Substantia nigra (tissue), 51 donors: ENCODE measurements at places on chromosomes 16 and 17.

DNA sequence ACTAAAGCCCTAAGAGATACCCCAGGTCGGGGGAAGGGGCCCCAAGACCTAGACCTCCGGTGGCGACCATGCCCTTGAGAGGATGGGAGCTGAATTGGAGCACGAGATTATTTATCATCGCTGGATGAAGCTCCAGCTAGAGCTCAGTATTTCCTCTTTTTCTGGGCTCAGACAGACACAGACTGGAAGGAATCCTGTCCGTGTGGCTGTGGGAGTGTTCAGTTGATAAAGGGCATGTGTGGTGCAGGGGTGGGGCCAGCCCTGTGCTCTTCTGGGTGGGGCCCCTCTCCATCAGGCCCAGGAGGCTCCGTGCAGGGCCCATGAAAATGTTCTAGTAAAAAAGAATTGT is 6.3 kb upstream of the CBX4 start:
- DNase-seq, result no peak

- DNase-seq, result no peak
These were observed 7.3 kb downstream of the ADGRG5 start for GRCh38 chr16:57549730-57550129.

- DNase-seq, result no peak
These were observed 3.2 kb downstream of the FAHD1 start for GRCh38 chr16:1830213-1830612.

DNA sequence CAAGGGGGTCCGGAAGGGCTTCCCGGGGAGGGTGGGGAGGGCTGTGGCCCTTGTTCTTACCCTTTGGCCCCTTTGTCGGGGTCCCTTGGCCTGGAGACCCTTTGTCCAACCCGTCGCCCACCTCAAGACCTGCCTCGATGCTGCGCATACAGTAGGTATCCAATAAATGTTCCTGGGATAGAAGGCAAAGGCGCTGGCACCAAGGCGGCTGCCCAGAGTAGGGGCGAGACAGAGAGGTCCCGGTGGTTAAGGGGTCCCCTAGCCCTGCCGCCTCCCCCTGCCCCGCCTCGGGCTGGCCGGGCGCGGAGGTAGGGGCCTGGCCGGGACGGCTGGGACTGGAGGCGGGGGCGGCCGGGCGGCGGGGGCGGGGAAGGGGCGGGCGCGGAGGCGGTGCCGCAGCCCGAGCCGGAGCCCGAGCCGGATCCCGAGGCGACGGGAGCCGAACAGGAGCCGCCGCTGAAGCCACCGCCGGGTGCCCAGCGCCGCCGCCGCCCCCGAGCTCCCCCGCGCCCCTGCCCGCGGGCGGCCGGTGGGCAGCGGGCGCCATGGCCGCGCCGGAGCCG is at the start of gene NHERF2:
TSS of gene NHERF2 (plus strand) at position 442 of the 563 bp plus-strand sequence. CDS start at position 546, 104 bp downstream.
- DNase-seq, result no peak

- DNase-seq, result no peak
These were observed 7.5 kb downstream of the CFAP97D1 start for GRCh38 chr17:43787728-43788127.

GRCh38 chr17:50499721-50500120 is 8.5 kb upstream of the MYCBPAP start:
- no peak for DNase-seq

- no peak for DNase-seq
These were observed 14.0 kb downstream of the ATP5PD start for GRCh38 chr17:75032720-75033280.

DNA sequence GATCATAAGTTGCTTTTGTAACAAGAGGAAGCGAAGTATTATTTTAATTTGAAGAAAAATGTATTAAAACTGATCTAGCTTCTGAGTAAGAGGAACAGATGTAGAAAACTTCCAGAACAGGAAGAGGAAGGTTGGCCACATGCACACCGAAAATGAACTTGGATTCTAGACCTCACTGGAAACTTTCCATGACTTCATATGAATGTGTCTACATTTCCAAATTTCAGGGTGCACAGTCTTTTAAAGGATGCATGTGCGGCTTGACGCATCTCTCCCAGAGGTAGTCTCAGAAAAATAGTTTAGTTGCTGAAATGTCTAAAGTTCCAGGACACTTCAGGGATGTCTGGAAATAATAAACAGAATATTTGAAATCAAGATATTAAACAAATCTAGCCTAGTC is 275.1 kb upstream of the MYOCD start:
- DNase-seq, result no peak

- peak; percentile 83 for DNase-seq
These were observed 126.0 kb upstream of the SDK2 start for GRCh38 chr17:73770115-73770848.

DNA sequence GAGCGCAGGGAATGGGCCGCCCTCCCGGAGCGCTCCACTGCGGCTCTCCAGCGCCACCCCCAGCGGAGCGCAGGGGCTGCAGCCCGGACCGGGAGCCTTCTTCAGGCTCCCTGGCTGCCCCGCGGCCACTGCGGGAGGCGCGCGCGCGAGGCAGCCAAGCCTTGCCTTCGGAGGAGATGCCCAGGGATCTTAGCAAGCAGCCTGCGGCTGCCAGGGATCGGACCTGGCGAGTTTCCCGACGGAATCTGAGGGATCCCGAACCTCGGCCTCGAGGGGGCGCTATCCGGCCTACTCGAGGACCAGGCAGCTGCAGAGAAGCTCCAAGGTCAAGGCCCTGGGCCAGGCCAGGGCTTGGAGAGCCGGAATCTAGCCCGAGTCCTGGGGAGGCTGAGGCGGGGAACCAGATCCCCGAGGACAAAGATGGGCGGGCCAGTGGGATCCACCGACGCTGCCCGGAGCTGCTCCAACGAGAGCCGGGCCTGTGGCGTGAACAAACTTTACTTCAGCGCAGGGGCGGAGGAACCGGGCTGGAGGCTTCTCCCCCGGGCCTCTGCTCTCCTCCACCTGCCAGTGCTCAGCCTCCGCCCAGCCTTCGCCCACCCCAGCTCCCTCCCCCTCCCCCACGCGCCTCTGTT is at the start of gene IRX6:
TSS of gene IRX6 (plus strand) at position 567 of the 635 bp plus-strand sequence. CDS start 889 bp downstream, outside the sequence.
- no peak for DNase-seq

DNA sequence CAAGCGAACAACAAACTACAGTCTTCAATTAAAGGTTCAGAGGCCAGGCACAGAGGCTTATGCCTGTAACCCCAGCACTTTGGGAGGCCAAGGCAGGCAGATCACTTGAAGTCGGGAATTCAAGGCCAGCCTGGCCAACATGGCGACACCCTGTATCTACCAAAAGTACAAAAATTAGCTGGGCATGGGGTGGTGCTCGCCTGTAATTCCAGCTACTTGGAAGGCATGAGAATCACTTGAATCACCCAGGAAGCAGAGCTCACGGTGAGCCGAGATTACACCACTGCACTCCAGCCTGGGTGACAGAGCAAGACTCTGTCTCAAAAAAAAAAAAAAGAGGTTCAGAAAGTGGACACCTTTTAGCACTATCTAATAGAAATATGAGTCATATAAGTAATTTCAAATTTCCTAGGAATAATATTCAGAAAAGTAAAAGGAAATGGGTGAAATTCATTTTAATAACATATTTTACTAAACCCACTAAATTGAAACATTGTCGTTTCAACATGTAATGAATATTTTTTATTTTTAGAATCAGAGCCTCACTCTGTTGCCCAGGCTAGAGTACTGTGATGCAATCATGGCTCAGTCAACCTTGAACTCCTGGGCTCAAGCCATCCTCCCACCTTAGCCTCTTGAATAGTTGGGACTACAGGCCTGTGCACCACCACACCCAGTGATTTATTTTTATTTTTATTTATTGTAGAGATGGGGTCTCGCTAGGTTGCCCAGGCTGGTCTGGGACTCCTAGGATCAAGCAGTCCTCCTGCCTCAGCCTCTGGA is 15.2 kb upstream of the MARCHF10 start:
- no peak for DNase-seq

GRCh38 chr17:42409523-42410318 is 13.3 kb downstream of the CAVIN1 start:
- DNase-seq, result no peak

DNA sequence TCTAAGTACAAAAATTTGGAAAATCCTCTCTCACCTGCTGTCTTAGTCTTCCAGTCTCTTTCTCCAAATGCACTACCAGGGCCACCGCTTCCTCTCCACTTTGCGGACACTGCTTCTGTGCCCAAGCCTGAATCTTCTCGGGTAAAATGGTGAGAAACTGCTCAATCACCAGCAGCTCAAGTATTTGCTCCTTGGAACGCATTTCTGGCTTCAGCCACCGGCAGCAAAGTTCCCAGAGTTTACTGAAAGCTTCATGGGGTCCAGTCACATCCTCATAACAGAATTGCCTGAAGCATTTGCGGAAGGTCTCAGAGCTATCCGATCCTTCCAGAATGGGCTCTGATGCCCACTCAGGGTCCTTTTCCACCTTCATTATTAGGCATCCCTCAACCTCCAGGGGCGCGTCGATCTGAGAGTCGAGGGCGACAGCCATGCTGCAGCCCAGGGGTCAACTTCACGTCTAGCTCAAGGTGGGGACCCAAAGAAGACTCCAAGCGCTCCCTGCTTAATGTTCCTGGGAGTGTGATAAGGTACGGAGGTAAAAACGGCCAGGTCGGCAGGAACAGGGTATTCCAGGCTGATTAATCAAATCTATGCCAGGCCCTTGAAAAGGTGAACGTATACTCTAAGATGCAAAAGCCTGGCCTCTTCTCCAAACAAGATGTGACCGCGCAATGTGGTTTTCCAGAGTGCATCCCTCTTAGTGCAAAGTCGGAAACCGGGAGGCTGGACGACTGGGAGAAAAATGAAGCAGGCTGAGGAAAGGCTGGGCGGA is 763 bp downstream of the ZKSCAN2 start:
- DNase-seq, result no peak

GRCh38 chr17:31596382-31597323 is 205.2 kb downstream of the RAB11FIP4 start:
- peak; percentile 8 for DNase-seq

- DNase-seq, result no peak
These were observed 163.2 kb downstream of the PPM1E start for GRCh38 chr17:58918884-58919283.

DNA sequence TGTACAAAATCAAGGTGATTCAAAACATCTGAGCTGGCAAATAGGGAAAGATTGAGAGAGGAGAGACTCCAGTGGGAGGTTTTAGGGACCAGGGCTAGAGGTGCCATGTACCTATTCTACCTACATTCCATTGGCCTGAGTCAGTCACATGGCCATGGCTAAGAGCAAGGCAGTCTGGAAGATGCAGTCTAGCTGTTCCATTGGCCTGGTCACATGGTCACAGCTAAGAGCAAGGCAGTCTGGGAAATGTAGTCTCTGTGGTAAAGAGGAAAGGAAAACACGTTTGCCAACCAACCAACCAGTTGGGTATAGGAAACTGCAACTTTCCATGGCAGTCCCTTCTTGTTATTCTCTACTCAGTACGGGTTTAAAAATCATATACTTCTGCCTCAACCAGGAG is 369.1 kb downstream of the XYLT1 start:
- no peak for DNase-seq

DNA sequence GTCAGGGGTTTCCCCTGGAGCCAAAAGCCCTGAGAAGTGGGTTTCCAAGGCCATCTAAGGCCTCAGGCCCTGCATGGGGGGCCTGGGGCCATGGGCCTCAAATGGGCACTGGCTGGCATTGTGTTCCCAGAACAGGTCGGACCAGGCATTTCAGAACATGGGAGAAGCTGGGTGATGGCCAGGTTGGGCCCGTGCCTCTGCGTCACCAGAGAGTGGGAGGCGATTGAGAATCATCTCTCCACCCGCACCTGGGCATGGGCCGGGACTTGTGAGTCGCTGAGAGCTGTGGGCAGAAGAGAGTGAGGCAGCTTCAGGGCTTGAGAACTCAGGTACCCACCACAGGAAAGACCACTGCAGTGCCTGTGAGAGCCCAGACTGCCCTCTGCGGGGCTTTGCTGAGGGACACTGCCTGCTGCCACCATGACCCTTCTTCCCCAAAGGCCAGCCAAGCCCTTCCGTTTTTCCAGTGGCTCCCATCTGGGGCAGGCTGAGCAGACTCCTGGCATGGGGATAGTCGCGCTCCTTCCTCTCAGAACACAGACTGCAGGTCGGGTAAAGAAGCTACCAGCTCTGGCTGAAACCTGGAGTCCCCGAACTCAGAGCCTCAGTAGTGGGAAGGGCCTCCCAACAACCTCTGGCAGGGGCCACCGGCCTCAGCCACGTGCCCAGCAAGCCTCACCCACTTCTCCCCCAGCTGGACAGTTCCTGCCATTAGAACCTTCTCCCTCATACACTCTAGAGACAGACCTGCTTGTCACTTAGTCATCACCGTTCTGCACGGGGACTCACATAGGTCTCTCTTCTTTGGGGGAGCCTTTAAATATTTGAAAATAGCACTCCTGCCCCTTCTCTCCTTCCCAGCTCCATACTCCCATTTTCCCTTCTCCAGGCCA is 1.6 kb downstream of the RAB11FIP4 start:
- DNase-seq, result no peak

- DNase-seq, result no peak
These were observed 660 bp downstream of the RHBDF1 start for GRCh38 chr16:71540-72401.

DNA sequence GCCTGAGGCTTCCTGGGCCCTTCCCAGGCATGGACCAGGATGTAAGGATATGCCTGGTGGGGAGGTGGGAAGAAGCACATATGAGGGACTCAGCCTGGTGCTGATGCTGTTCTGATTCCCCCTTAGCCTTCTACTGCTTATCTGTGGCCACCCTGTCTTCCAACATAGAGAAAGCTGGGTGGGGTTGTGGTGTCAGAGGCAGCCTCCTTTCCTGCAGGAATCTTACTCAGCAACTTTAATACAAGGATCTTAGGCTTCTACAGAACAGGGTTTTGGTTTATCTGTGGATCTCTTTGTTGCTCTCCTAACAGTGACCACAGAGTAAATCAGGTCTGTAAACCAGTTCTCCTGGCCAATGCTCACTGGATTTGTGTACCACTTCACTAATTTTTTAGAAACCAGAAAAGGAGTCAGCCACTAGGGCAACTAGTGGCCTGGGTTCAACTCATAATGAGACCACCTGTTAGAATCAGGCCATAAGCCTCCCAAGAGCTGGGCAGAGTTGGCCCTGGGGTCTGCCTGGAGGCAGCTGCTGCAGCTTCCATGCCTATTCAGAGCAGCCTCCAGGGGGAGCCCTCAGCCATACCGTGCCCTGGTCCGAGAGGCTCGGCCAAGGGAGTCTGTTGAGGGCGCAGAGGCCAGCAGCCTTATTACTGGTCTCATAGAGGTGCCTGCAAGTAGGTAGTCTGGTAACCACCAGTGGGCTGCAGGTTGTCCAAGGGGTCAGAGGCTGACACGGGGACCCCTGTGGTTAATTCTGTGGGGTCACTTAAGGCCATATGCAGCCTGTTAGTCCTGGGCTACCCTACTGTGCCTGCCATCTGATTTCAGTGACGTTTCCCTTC is 7.1 kb downstream of the HAS3 start:
- DNase-seq, result peak; percentile 28

- no peak for DNase-seq
These were observed 7.8 kb downstream of the MYO15B start for GRCh38 chr17:75595284-75595919.

GRCh38 chr16:71421911-71422310 is 19.9 kb downstream of the TLE7 start:
- no peak for DNase-seq
